ENCODE measurements at places on chromosomes 3 and 15. TPM values are rescaled to one million over a fixed set of nuclear protein-coding genes. Genes with fewer than 3 reads are reported as not detected.

GRCh38 chr3:195106418-195106906 lies 164.5 kb downstream of the XXYLT1 start:
- DNase-seq = peak; percentile 59

DNA sequence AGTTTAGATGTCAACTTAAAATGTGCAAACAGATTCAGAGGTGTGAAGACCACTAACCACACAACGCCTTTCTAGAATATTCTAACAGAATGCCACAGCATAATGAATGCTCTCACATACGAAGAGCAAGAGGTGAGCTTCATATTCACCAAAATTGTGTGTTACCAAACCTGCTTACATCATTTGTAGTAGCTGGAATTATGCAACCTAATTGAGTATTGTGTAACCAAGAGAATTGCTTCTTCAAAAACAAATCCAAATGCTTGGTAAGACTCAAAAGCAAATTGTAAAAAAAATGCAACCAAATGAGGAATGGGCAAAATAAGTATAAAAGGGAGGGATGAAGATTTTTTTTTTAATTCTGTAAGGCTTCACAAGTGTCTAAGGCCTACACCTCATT lies 160.7 kb downstream of the TAFA4 start:
- DNase-seq = no peak

Gene FEZF2
- total RNA-seq = not detected

Gene RGMA
- 1.1 TPM for total RNA-seq

DNA sequence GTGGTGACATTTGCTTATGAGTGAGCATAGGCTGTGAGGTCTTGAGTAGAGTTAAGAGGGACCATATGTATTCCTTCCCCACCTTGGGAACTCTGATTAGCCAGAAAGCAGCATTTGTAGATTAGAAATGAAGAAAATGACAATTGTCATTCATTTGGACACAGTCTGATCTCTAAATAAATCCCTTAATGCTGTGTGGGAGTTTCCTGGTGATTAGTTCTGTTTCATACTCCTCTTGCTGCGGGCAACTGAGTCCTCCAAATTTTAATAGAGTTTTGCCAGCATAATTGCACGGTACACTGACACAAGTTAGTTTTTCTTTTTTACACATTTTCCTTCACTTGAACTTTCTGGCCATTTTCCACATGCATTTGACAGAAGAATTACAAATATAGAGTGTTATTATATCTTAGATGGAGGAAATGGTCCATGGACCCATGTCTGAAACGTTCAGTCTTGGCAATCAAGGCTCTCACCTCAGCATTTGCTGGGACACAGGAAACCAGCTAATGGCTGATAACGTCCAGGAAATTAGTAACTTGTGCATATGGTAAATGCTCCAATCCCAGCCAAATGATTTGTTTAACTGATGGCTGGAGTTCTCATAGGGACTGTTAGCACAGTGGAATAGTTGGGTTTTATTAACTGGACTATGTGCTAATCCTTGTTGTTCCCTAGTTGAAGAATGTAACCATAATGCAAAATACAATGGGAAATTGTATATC lies 321.2 kb downstream of the RBMS3 start:
- no peak for DNase-seq

Gene EPB42
- total RNA-seq = 0.54 TPM

Gene ISLR
- total RNA-seq = not detected

DNA sequence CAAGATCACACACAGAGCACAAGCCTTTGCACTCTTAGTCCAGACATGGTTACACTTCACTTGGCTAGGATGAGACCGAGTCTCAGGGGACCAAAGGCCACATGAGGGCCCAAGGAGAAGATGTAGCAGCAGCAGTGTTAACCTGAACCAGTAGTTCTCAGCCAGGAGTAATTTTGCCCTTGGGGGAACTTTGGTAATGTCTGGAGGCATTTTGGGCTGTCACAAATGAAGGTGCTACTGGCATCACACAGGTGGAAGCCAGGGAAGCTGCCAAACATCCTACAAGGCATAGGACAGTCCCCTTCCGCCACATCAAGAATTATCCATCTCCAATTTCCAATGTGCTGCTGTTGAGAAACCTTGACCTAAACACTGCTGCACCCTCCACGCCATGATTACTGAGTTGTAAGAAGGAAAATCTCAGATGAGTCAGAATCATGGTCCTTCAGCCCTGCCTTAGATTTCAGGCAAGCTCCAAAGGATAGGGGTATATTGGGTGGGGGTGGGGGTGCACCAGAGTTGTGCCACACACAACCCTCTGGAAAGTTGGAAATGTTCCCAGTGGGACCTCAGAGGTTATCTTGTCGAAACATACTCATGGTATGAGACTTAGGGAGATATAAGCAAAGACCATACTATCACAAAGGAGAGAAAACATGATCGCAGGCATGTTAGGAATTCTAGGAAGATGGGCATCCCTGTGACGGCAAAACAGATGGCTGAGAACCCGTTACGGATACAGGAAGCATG lies 36.2 kb downstream of the SEMA5B start:
- no peak for DNase-seq

- DNase-seq = no peak
These were observed 35.7 kb upstream of the ABHD17C start for GRCh38 chr15:80659375-80659774.

DNA sequence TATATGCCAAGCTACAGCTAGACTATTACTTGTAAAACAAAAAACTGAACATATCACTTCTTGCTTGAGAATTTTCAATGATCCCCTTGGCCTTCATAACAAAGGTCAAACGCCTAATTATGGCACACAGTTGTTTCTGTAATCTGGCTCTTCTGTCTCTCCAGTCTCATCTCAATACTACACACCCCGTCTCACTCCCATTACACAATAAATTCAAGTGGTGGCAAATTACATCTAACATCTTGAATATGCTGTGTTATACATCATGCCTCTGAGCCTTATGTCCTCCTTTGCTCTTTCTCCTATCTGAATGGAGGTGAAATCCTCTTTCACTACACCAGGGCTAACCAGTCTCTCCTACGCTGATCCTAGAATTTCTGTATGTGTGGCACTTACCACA lies 140.4 kb downstream of the TBL1XR1 start:
- DNase-seq = no peak

GRCh38 chr3:128492671-128493569 lies at the start of gene GATA2:
Gene GATA2, minus strand, starts transcription at chr3:128493201. Its CDS starts 6,170 bp downstream, at chr3:128487031.
- DNase-seq = peak; percentile 74

DNA sequence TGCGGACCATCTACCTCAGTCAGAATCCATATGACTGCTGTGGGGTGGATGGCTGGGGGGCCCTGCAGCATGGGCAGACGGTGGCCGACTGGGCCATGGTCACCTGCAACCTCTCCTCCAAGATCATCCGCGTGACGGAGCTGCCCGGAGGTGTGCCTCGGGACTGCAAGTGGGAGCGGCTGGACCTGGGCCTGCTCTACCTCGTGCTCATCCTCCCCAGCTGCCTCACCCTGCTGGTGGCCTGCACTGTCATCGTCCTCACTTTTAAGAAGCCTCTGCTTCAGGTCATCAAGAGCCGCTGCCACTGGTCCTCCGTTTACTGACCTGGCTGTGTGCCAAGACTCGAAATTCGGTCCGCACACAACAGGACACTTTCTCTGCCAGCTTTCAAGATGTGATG lies 21.9 kb downstream of the NRROS start:
- DNase-seq = no peak

Gene KAT2B
- total RNA-seq = 4.6 TPM

Gene FBXO40
- total RNA-seq = not detected

Gene SH2D7
- not detected for total RNA-seq

Gene LDHAL6B
- total RNA-seq = not detected

GRCh38 chr3:38579551-38580449 lies 69.7 kb downstream of the SCN5A start:
- no peak for DNase-seq

Gene PLA2G4E
- total RNA-seq = not detected

GRCh38 chr15:52104532-52105004 lies 8.0 kb downstream of the BCL2L10 start:
- no peak for DNase-seq

GRCh38 chr15:60801395-60801794 lies 322.5 kb upstream of the ICE2 start:
- DNase-seq = no peak

DNA sequence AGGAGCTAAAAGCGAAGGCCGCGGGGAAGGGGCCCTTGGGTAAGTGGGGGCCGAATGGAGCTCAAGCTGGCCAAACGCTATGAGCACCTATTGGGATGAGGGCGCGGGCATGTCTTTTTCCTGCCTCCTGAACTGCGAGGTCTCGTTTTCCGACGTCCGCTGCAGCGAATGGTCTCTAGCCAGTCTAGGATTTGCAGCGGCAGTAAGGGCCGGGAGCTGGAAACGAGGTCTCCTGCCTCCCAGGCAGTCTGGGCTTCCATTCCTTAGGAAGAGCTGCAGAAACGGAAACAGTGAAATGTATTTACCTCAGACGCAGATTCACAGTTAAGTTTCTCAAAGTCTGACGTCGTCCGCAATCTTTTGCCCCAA lies 517 bp downstream of the TMA7 start:
- DNase-seq = no peak

DNA sequence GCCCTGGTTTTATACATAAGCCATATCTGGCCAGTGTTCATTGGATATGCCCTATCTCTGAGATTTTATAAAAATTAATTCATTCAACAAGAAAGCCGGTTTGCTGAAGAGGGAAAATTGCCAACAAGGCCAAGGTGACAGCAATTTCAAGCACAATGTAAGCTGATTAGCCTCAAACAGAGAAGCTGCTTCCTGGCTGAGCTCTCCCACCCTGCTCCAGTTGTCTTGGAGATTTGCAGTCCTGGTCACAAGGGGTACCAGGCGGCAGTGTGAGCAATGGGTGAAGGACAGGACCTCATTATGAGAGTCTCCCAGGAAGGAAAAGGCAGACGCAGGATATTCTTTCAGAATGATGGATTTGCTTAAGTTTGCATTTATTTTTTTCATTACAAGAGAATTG lies 5.4 kb upstream of the THSD4 start:
- DNase-seq = no peak

DNA sequence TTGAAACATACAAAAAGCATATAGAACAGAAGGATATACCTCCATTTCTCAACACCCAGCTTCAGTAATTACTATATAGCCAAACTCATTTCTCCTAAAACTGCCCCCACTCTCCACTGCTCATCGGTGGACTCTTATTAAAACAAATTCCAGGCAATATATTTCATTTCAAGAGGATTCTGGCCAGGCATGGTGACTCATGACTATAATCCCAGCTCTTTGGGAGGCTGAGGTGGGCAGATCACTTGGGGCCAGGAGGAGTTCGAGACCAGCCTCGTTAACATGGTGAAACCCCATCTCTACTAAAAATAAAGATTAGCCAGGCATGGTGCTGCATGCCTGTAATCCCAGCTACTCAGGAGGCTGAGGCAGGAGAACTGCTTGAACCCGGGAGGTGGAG lies 40.9 kb downstream of the SNX4 start:
- DNase-seq = no peak

DNA sequence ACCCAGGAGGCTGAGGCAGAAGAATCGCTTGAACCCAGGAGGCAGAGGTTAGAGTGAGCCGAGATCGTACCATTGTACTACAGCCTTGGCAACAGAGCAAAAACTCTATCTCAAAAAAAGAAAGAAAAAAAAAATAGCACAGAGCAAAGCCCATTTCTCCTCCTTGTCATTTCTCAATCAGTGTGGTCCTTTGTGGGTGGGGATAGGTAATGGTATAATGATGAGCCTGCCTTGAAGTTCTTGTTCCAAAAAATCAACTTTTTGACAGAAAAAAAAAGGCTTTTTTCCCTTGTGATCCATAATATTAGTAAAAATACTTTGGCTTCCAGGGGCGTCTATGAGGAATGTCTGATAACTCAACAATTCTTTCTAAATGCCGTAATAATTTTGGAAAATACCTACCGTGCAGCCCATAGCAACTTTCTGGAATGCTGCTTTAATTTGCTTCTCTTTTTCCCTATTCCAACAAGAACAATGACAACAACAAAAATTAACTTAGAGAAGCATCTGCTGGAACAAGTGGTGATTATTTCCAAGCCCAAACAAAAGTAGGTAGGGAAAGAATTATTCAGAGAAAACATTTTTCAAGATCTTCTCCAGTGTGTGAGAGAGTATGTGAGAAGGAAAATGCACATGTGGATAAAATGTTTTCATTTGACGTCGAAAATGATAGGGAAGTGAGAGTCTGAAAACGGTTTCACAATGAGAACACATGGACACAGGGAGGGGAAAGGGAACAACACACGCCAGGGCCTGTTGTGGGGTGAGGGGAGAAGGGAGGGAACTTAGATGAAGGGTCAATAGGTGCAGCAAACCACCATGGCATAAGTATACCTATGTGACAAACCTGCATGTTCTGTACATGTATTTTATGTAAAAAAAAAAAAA lies 337.8 kb downstream of the RBMS3 start:
- DNase-seq = no peak

Gene ZNF445
- 10.5 TPM for total RNA-seq

Gene NANOGP8
- 0.27 TPM for total RNA-seq

GRCh38 chr3:153274561-153274960 lies 112.5 kb downstream of the RAP2B start:
- no peak for DNase-seq

DNA sequence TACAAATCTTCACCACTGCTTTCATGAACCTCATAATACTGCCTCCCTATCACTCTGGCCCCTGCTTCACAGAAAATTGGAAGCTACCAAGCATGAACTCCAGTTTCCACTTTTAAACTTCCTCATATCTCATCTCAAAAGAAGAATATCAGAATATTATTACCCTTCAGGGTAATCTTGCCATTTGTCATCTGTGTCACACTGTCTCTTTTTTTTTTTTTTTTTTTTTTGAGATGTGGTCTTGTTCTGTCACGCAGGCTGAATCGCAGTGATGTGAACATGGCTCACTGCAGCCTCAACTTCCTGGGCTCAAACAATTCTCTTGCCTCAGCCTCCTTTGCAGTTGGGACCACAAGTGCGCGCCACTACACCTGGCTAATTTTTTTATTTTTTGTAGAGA lies 80.4 kb upstream of the TCF12 start:
- DNase-seq = no peak

- no peak for DNase-seq
These were observed 16.8 kb downstream of the ATP10A start for GRCh38 chr15:25846377-25846776.

Gene C3orf62
- 3.2 TPM for total RNA-seq

Gene CILP
- 1.1 TPM for total RNA-seq

GRCh38 chr3:129121016-129121791 lies 400 bp downstream of the RAB43 start:
- no peak for DNase-seq

DNA sequence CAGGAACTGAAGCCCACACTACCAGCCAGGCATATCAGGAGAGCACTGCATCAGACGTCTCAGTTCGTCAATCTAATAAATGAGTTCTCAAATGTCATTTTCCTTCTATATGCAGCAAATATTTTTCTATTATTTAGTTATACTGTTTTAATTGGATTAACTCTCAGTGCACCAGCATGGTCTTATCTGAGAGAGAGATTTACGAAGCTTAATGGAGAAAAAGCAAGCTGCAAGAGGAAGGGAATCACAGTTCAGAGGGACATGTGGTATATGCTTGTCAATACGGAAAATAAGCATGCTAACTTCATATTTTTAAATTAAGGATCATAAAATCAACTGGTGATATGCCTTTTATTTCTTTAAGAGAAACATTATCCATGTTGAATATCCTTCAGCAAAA lies 213.1 kb upstream of the NECTIN3 start:
- DNase-seq = no peak

Data from hematopoietic multipotent progenitor cell (in vitro differentiated cells).